Activated CD4-positive, alpha-beta T cell treated with anti-CD3 and anti-CD28 coated beads, Interleukin-10, Interleukin-2, amounts not matched to agents 100 ng/mL and 50 ng/mL, durations not matched to agents 16 hours and 8 hours (primary cell): ENCODE measurements at places on chromosomes 12 and 14.

DNA sequence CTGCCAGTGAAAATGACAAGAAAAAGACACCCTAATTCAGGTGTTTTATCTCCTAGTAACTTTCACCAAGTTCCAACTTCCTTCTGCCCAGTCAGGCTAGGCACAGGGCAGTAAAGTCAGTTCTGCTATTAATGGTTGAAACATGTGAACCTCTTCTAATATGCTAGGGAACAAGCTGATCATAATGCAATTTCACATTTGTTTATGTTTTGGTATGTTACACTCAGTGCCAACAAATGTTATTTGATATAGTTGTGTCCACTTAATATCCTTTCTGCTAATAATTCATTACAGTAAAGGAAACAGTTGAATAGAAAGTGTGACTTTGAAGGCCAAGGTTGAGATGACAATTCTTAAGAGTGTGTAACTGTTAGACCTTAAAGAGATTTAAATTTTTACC lies 17.2 kb downstream of the NT5DC3 start:
- no peak for DNase-seq

DNA sequence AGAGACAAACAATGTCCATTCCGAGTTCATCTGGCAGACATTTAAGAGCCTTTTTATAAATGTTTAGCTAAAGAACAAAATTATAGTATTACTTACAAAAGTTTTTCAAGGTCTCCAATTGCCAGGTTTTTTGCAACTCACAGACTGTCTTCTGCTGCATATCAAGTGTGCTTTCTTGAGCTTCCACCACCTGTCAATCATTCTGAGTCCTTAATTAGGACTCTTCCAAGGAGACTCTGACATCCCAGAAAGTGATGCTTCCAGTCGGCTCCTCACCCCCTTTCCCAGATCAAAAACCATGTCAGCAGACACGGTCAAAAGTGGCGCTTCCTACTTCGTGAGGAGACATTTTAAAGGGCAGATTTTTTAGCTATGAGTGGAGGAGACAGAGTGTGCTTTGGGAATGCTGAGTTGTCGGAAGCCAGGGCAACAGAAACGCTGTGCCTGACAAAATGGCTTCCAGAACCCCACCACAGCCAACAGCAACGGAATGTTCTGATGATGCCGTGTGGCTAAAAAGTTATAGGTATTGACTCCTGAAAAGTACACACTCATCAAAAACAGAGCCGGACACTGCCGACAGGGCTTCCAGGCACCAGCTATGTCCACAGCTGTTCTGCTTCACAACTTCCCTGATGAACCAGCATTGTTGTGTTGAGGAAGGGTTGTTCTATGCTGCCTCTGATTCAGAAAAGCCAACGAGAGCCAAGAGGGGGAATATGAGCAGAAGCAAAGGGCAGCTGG lies 116.1 kb upstream of the SLC35F4 start:
- DNase-seq = no peak

DNA sequence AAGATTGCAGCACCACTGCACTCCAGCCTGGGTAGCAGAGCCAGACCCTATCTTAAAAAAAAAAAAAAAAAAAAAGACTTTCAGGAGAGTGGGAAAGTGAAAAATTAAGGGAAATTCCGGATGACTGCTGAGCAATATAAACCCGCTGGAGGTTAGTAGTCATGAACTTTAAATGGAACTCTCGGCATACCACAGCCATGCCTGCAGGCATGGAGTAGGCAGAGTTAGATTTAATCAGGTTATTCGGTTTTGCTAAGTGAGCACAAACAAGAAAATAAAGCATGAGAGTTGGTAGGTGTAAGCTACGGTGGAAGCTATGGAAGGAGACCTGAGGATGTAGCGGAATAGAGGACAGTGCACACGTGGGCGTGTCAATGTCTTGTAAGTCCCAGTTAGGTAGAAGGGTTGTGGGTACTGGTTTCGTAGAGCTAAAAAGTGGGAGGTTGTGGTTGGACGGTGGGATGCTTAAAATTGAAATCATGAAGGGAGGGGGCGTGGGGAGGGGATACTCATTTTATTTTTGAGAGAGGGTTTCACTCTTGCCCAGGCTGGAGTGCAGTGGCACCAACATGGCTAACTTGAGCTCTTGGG lies 11.8 kb upstream of the TUBA1C start:
- DNase-seq = no peak

- DNase-seq = no peak
Observed at GRCh38 chr12:107906707-107907106, 132.2 kb downstream of the ASCL4 start.

DNA sequence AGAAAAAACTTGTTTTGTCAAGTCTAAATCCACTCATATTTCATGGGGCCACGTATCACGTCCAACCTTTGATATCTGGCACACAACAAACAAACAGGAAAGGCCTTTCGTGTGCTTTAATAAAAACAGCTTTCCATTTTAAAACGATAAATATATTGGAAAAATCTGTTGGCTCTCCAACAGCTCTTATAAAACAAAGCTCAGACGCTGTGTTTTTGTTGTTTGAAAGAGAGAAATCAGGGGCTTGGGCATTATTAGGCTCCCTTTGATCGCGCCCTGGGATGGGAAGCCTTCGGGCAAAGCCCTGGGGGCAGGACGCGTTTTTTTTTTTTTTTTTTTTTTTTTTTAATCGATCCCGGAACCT lies 429 bp upstream of the PLEKHA5 start:
- DNase-seq = no peak

DNA sequence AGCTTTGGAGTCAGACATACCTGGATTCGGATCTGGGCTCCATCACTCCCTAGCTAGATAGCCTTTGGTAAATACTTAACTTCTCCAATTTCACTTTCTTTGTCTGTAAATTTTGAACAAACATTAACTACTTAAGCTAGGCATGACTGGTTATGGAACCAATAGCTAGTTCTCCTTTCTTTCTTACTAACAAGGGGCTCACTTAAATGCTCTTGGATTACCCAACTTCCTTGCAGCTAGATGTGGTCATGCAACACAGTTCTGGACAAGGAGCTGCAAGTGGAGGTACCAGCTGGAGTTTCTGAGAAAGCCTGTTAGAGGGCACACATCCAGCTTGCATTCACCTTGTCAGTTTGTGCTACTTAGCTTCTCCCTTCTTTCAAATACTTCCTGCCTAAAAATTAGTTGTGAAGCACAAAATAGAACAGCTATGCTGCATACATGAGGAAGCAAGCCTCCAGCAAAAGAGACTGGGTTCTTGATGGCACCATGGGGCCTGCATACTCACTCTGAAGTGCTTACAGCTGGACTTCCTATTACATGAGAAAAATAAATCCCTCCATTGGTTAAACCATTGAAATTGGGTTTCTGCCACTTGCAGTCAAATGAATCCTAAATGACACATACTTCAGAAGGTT lies 210.1 kb upstream of the EEA1 start:
- no peak for DNase-seq

DNA sequence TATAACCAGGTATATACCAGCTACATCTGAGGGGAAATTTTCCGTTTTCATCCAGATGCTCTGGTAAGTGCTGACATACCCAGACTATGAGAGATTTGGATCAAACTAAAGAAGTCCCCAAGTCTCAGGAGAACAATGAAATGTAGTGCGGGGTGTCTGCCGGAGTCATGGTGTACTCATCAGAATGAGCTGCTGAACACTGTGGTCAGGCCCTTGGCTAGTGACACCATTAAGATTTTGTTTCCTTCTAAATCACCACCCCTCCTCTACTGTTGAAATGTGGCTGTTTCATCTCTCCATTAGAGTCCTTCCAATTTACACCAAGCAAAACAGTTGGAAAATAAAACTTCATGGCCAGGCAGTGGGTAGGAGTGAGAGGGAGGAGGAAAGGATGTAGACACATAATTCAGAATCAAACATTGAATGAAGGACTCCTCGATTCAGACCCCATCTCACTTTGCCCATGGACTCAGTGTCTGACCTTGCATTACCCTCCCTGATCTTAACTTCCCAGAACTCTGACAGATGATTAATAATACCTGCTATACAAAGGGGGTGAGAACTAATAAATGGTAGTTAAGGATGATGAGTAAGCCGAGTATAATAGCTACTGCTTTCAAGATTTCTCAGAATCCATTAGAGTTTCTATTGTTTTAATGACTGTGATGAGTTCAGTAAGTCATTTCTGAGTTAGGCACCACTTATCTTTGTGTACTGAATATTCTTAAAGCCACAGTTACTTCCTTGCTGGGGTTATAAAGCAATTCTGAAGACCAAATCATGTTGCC lies 127.4 kb downstream of the CRADD start:
- peak; percentile 17 for DNase-seq
